ENCODE measurements at places on chromosomes 4 and X. TPM values are rescaled to one million over a fixed set of nuclear protein-coding genes. Genes with fewer than 3 reads are reported as not detected.

DNA sequence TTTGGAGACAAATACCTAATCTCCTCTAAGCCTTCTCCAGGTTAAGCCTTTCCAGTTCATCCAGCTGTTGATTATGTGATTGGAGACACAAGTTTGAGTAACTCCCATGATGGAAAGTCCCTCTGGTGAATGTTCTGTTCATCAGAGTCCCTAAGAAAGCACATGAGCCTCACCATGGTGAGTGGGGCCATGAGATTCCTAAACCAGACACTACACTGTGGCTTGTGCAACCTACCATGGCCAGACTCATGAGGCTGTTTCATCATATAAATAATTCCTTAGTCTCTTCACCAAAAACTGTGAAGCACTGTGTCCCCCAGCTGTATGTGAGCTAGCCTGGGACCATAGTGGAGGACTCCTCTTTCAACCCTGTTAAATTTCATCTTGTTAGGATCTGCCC is 14.4 kb downstream of the PKD2 start:
- H3K36me3 ChIP-seq: no peaks in the 10 kb centered on the region
- peaks cover 4% of the 10 kb centered on the region for H3K4me1 ChIP-seq
- DNase-seq: no peak
- no peak overlapping the region for H3K27ac ChIP-seq
- no peak overlapping the region for H3K4me3 ChIP-seq

GRCh38 chr4:10611673-10612072 is 72.9 kb downstream of the CLNK start:
- no peak for DNase-seq
- no peaks in the 10 kb centered on the region for H3K36me3 ChIP-seq

GRCh38 chrX:12865359-12865758 is 1.5 kb upstream of the TLR7 start:
- no peaks in the 10 kb centered on the region for H3K4me1 ChIP-seq
- no peak for DNase-seq
- H3K4me3 ChIP-seq: no peak overlapping the region
- no peaks in the 10 kb centered on the region for H3K36me3 ChIP-seq

DNA sequence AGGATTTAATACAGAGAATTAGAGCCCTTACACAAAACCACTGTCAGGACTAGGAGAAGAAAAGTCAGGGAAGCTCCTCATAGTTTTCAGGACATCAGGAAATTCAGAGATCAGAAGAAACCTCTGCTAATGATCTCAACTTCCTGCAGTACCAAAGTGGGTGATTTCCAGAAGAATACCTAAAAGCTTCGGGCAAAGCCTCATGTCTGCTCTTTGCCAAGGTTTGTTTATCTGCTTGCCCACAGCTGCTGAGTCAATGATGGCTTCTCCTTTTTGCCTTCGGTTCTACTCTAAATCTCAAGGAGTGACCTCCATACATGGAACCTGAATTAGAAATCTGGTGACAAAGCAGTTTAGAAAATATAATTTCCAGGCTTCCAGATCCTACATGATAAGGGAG is 68.4 kb downstream of the USP38 start:
- no peak overlapping the region for H3K4me3 ChIP-seq
- H3K36me3 ChIP-seq: no peaks in the 10 kb centered on the region
- no peak for DNase-seq
- H3K4me1 ChIP-seq: no peaks in the 10 kb centered on the region
- no peak overlapping the region for H3K27ac ChIP-seq

GRCh38 chr4:1290165-1290977 is 680 bp downstream of the MAEA start:
- H3K27me3 ChIP-seq: no peaks in the 10 kb centered on the region
- H3K4me1 ChIP-seq: peaks cover 29% of the 10 kb centered on the region
- no peaks in the 10 kb centered on the region for H3K36me3 ChIP-seq
- DNase-seq: peak; percentile 38
- peak overlapping the region; percentile 80 for H3K27ac ChIP-seq

DNA sequence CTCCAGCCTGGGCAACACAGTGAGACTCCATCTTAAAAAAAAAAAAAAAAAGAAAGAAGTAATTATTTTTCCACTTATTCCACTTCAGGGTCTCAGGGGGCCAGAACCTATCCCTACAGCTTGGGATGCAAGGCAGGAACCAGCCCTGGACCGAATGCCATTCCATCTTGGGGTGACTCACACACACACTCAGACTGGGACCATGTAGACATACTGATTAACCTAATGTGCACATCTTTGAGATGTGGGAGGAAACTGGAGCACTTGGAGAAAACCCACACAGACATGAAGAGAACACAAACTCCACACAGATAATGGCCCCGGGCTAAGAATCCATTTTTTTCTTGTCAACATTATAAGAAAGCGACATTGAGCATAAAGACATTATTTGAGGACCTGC is 132.5 kb downstream of the PTTG2 start:
- H3K4me3 ChIP-seq: no peak overlapping the region
- no peak for DNase-seq
- H3K36me3 ChIP-seq: no peaks in the 10 kb centered on the region
- no peak overlapping the region for H3K27ac ChIP-seq
- H3K4me1 ChIP-seq: no peaks in the 10 kb centered on the region

DNA sequence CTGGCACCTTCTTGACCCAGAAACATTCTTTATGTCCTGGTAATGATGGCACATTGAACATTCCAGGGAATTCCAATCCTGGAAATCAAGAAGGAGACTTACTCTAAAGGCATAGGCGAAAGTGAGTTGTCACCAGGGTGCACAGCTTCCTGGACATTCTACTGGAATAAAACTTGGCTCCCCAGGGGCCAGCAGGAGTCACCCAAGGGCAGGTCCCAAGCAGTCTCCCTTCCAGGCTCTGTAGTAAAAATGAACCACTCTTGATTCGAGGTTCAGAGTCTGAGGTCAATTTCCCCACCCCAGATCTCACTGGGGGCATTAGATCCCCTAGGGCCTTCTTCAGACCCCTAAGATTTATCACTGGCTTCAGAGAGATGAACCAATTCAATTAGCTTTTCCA is 338.7 kb upstream of the GATB start:
- no peaks in the 10 kb centered on the region for H3K27me3 ChIP-seq
- H3K36me3 ChIP-seq: no peaks in the 10 kb centered on the region
- no peak overlapping the region for H3K27ac ChIP-seq
- H3K4me1 ChIP-seq: no peaks in the 10 kb centered on the region
- H3K4me3 ChIP-seq: no peak overlapping the region
- DNase-seq: no peak

CLCN5 gene
- 22.1 TPM for total RNA-seq

SPANXN4 gene
- 1.4 TPM for total RNA-seq

WAS gene
- total RNA-seq: 2.5 TPM
